ENCODE measurements at places on chromosomes 1 and 21. TPM values are rescaled to one million over a fixed set of nuclear protein-coding genes. Genes with fewer than 3 reads are reported as not detected.

GRCh38 chr21:23809573-23809972 lies 1797.7 kb downstream of the MRPL39 start:
- no peaks in the 10 kb centered on the region for H3K36me3 ChIP-seq
- H3K4me3 ChIP-seq, result no peak overlapping the region
- no peaks in the 10 kb centered on the region for H3K27me3 ChIP-seq
- no peaks in the 10 kb centered on the region for H3K4me1 ChIP-seq

DNA sequence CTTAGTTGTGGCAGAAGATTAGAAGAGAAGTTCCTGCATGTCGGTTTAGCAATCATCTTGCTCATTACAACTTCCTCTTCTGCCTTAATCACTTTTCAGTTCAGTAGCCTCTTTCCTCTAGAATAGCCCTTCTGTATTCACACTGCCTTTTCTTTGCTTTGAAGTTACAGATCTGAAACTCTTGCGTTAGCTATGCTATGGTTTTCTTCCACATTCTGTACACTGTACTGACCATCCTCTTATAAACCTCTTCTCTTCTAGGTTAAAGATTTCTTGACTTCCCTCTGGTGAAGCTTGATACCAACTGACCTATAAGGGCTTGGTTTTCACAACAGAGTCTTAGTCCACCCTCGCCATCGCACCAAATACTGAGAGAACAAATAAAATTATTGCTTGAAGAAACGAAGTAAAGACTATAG lies 35.0 kb downstream of the C21orf91 start:
- H3K27ac ChIP-seq, result no peak overlapping the region
- no peaks in the 10 kb centered on the region for H3K4me1 ChIP-seq
- no peaks in the 10 kb centered on the region for H3K27me3 ChIP-seq
- no peak overlapping the region for H3K4me3 ChIP-seq
- H3K36me3 ChIP-seq, result no peaks in the 10 kb centered on the region

DNA sequence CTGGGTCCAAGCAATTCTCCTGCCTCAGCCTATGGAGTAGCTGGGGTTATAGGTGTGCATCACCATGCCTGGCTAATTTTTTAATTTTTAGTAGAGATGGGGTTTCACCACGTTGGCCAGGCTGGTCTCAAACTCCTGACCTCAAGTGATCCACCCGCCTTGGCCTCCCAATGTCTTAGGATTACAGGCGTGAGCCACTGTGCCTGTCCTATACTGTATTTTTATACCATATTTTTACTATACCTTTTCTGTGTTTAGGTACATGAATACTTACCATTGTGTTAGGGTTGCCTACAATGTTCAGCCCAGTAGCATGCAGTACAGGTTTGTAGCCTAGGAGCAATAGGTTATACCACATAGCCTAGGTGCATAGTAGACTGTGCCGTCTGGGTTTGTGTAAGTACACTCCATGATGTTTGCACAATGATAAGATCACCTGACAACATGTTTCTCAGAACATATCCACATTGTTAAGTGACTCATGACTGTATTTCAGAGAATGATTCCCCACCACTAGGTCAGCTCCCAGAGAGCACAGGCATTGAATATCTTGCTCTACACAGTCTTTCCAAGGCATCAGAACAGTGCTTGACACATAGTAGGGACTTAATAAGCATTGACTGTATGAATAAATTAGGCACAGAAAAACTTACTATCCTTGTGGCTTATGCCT lies 6.0 kb upstream of the CITED4 start:
- H3K4me1 ChIP-seq, result no peaks in the 10 kb centered on the region
- H3K36me3 ChIP-seq, result no peaks in the 10 kb centered on the region
- H3K27me3 ChIP-seq, result no peaks in the 10 kb centered on the region
- H3K4me3 ChIP-seq, result no peak overlapping the region
- no peak for DNase-seq
- H3K27ac ChIP-seq, result no peak overlapping the region

GRCh38 chr1:51264451-51264850 lies 28.4 kb downstream of the RNF11 start:
- no peaks in the 10 kb centered on the region for H3K27me3 ChIP-seq
- DNase-seq, result no peak
- no peak overlapping the region for H3K4me3 ChIP-seq
- H3K4me1 ChIP-seq, result peaks cover 10% of the 10 kb centered on the region
- H3K27ac ChIP-seq, result no peak overlapping the region

GRCh38 chr1:26767714-26768113 lies 20.0 kb upstream of the PIGV start:
- peaks cover 20% of the 10 kb centered on the region for H3K4me1 ChIP-seq
- H3K36me3 ChIP-seq, result no peaks in the 10 kb centered on the region
- H3K27ac ChIP-seq, result peak overlapping the region; percentile 22
- no peak overlapping the region for H3K4me3 ChIP-seq
- DNase-seq, result no peak

GRCh38 chr1:70966018-70966638 lies 81.5 kb downstream of the PTGER3 start:
- no peak overlapping the region for H3K4me3 ChIP-seq
- H3K27me3 ChIP-seq, result no peaks in the 10 kb centered on the region
- no peaks in the 10 kb centered on the region for H3K36me3 ChIP-seq
- no peaks in the 10 kb centered on the region for H3K4me1 ChIP-seq
- no peak for DNase-seq

GRCh38 chr1:16677552-16678431 lies 11.0 kb upstream of the RNU1-3 start:
- no peaks in the 10 kb centered on the region for H3K4me1 ChIP-seq
- no peak overlapping the region for H3K27ac ChIP-seq
- no peak overlapping the region for H3K4me3 ChIP-seq
- no peaks in the 10 kb centered on the region for H3K27me3 ChIP-seq
- H3K36me3 ChIP-seq, result no peaks in the 10 kb centered on the region

The LRRC38 gene
- 0.10 TPM for total RNA-seq

The PIGR gene
- total RNA-seq, result 0.99 TPM

The KLF17 gene
- total RNA-seq, result 0.23 TPM

The ANXA9 gene
- total RNA-seq, result 1.0 TPM
